ENCODE measurements at places on chromosomes 1 and 21.
A peak's percentile ranks its signal among the peaks of the same experiment; 100 is the strongest.

DNA sequence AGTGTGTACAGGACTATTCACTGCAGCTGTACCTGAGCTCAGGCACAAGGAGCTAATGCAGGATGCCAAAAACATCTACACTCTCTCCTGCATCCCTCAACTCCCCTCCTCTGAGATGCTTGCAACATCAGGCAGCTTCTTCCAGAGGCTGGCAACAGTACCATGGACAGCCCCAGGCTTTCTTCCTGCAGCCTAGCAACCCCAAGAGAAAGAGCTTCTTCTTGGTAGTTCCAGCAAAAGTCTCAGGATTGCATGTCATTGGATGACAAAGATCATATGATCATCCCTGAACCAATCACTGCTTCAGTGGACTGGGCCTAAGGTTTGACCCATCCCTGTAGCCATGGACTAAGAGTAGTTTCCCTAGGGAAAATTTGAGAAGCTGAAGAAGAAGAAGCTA, 46.7 kb downstream of the CAMK2N1 start:
- no peak for DNase-seq

DNA sequence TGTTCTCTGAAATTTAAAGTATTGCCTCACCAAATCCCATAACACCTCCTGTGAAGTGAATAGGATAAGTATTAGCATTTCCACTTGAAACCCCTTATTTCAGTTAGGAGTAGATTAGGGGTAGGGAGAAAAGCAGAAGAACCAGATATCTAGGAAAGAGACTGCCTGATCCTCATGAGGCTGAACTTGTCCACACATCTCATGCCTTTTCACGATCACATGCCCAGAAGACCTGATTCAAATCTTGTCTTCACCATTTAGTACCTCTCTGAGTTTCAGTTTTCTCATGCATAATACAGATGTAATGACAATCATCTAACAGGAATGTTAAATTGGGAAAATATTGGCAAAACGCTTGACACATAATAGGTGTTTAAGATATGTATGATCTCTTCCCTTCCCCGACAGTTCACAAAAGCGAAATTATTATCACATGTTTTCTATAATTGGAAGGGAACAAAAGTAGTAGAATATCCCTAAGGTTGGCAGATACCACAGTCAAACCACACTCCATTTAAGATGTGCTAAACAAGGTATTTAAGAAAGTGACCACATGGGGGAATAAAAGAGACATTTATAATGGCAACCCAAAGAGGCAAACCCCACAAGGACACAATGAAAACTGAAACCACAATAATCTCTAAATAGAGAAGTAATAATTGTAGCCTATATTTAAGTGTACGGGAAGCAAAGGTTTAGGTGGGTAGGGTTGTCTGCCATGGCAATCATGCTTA, 25.2 kb downstream of the GFI1 start:
- DNase-seq = no peak

DNA sequence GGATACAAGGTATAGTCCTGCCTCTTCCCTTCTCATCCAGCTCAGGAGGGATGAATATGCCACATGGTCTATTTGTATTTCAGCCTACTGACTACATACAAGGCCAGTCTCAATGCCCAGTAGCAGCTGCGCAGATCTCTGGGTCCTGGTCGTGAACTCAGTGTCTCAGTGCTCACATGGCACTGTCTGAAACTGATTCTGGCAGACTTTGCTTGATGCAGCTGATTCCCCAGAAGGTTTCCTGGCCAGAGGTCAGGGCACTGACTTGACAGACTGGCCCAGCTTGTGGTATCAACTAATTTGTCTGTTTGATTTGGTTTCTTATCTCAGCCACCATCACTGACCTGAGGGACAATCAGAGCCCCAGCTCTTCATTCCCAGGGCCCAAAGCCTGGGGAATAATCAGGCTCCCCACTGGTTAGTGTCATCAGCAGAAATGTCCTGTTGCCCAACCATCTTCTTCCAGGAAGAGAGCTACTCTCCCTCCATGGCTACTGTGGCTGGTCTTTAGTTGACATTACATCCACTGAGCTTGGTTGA, 7.5 kb upstream of the SPRR4 start:
- DNase-seq = no peak

DNA sequence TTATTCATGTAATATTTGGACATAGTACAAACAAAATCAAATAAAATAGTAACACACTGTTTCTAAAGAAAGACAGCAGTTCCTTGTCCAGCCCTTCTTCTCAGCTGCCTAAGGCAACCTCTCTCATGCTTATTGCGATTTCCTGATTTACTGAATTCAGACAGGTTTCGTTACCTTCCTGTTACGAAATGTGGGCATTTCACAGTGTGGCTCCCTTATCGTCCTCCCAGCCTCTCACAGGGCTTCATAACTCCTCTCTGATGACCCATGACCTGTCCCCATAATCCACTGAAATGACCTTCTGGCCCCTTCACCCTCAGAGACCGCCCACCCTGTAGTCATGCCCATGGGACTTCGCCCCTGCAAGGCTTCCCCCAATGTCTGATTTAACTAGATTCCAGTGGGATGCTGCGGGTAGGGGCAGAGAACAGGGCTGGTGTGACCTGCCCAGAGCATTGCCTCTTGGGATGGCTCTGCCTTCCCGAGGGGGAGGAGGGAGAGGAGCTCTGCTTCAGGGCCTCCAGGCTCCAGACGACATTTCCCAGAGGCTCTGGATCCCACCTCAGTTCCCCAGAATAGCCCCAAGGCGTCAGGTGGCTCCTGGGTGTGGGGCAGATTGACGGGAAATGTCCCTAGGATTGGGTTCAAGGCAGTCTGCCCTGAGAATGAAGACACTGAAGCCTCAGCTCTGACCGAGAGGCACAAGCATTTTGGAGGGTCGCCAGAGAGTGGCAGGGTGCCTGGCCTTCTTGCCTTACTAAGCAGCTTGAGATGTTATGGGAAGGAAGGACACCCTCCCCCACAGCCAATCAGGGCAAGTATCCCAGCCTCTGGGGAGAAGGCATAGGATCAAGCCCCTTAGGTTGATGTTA, 20.6 kb downstream of the PADI2 start:
- no peak for DNase-seq

DNA sequence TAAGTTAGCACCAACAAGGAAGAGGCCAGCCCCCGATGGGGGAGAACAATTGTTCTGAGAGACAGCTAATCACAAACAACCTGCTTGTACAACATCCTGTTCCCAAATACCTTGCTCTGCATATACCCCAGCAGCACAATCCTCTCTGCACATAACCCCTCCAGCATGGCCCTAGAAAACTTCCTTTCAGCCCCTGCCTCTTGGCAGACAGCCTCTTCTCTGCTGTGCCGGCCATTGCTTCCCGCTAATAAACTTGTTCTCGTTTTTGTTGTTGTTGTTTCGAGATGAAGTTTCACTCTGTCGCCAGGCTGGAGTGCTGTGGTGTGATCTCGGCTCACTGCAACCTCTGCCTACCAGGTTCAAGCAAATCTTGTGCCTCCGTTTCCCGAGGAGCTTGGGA, 392.7 kb downstream of the SMYD3 start:
- no peak for DNase-seq

- DNase-seq = no peak
Observed at GRCh38 chr21:38659936-38660332, 145.8 kb upstream of the ETS2 start.

DNA sequence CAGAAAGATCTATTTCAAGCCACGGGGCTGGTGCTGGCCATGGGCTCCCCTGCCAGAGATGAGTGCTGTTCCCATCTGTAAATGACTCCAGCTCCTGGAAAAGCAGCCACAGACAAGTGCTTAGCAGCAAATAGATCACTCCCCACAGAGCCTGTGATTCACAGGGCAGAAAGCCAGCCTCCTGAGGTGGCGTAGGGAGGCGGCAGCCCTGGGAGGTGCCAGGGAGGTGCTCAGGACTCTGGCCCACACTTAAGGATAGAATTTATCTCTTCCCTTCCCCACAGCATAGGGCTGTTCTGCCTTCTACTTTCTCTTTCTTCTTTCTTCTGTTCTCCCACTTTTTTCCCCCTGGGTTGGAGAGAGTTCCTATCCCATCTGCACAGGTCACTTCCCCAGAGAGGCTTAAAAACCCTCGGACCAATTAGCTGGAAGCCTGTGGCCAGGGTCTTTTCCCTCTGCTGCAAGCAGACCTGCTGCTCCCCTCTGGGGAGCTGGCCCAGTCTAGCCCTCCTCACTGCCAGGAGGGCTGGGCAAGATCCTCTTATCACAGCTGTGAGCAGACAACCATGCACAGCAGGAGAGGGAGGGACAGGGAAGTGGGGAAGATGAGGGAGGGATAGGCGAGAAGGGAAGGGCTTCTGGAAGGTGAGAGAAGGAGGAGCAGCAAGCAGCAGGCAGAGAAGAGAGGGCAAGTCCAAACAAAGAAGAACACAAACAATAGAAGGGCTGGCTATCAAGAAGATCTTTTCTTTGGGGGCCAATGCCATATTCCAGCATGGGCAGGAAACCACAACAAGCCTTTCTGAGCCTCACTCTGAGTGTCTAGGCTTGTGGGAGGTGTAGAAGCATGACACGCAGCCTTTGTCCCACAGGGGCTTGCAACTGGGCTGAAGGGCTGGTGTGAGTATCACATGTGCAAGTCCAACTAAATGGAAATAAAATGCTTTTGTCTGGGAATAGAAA, 41.0 kb downstream of the KCND3 start:
- no peak for DNase-seq

DNA sequence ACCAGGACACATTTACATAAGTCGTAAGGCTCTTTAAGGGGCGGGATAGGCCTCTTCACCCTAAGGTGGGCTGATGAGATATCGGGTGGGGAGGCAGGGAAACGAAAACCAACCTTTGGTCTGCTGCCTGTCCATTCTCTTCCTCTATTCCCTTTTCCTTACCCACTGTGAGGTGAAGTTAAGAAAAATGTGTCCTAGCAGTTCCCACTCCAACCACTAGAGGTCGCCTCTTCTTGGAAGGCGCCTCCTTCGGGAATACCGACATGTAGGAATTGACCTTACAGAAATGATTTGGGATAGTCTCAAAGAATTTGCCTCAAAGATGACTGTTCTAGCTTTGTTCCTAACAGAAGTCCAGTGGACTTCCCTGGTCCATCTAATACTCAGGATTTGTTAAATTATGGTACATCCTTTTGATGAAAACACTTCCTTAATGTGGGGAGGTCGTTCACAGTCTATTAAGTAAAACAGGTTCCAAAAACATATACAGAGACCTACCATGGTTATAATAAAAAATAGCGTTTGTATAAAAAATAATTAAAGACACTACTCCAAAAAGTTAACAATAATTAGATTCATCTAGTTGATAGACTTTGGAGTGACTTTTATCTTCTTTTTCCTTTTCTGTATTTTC, 14.1 kb downstream of the AZIN2 start:
- peak; percentile 65 for DNase-seq

- DNase-seq = no peak
Observed at GRCh38 chr1:6168947-6169586, 11.1 kb downstream of the CHD5 start.

DNA sequence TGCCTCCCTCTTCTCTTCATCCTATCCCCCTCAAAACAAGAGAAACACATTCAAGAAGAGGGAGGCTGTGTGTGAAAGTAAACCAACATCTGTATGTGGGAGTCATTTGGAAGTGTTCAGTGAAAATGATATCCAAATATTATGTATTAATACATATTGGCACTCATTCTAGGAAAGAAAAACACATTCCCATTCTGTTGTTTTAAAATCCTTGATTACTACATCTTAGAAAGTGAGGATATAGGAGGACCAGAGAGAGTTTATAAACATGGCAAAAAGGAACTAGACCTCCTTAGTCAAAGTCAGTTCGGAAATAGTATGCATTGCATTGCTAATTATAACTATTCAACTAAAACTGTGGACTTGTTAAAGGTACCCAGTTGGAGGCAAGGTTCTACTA, 786.6 kb downstream of the ADGRL2 start:
- no peak for DNase-seq

DNA sequence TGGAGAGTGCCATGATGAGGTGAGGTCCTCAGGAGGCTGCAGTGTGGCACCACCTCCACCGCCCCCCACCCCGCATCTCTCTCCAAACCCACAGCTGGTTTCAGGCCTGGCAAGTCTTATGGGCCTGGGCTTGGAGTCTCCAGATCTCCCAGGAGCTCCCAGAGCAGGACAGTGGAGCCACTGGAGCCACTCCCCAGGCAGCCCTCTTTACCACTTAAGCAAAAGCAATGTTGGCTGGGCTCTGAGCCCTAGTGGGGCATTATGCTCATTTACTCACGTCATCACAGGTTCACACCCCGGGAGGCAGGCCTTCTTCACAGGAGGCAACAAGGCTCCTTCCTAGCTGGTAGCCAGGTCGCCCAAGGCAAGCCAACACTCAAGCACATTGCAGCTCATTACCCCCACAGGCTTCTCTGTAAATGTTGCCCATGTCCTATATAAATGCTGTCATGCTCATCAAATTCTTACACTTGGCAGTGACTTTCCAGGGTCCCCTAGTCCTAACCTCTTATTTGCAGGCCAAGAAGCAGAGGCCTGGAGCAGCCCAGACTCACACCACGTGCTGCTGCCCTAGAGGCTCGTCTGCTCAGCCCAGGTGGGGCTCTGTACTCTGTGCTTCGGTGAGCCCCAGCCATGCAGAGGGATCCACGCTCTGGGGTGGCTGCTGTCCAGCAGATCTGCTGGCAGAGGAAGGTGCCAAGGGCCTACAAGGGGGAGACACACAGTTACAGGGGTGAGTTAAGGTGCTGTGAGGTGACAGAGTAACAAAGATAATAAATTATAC, 459.3 kb downstream of the MATN1 start:
- no peak for DNase-seq

GRCh38 chr1:199995096-199995685, 32.3 kb upstream of the NR5A2 start:
- DNase-seq = no peak

DNA sequence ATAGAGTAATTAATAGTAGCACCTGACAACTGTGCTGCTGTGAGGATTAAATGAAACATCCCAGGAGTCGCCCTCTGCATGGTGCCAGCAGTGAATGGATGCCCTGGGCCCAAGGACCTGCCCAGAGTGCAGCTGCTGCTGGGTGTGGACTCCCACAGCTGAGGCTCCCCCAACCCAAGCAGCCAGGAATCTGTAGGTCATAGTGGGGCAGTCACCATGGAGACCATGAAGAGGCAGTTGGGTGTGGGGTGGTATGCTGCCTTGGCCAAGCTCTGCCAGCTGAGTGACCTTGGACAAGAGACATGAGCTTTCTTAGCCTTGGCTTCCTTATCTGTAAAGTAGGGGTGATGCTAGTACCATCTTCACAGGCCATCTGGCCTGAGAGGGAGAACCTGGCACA, 9.4 kb downstream of the OLIG2 start:
- DNase-seq = no peak

GRCh38 chr1:161298116-161298515, 11.7 kb downstream of the MPZ start:
- no peak for DNase-seq

Data from stimulated activated CD8-positive, alpha-beta memory T cell treated with anti-CD3 and anti-CD28 coated beads, Interleukin-4, amount 100 ng/mL, for 48 hours (primary cell).